NCI-H69 (cell line): ENCODE measurements at places on chromosomes 1 and 21.
A peak's percentile ranks its signal among the peaks of the same experiment; 100 is the strongest.

DNA sequence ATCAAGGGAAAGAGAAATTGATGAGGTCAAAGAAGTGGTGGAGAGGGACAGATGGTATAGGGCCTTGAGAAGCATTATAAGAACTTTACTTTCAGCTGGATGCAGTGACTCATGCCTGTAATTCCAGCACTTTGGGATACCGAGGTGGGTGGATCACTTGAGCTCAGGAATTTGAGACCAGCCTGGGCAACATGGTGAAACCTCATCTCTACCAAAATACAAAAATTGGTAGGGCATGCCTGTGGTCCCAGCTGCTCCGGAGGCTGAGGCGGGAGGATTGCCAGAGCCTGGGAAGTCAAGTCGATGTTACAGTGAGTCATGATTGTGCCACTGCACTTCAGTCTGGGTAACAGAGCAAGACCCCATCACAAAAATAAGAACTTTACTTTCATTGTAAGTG lies 5.7 kb downstream of the TMEM50A start:
- DNase-seq, result no peak

GRCh38 chr1:183360473-183360872 lies 57.7 kb downstream of the NMNAT2 start:
- peak; percentile 41 for DNase-seq

- peak; percentile 17 for DNase-seq
Observed at GRCh38 chr1:72637593-72637992, 355.3 kb upstream of the NEGR1 start.

DNA sequence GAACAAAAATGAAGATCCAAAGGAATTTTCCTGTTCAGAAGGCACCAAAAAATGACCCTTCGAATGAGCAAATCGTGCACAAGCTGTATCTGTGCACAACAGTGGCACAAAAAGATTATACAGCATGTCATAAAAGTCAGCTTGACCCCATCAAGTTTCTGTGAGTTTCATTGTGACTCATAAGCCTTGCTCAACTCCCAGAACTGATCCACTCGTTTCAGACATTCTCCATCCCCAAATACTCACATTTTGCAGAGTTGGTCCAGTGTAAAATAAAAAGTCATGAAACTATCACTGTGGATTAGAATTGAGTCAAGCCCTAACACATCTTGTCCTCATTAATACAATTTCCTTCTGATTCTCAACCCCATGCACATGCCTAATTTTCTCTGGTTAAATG lies 174.7 kb upstream of the PKN2 start:
- no peak for DNase-seq

- peak; percentile 92 for DNase-seq
Observed at GRCh38 chr1:183185941-183186490, at the start of gene LAMC2. Gene LAMC2, plus strand, starts transcription at chr1:183186264. Its CDS starts 89 bp downstream, at chr1:183186353.

GRCh38 chr1:159944623-159945455 lies 574 bp downstream of the IGSF9 start:
- peak; percentile 84 for DNase-seq

DNA sequence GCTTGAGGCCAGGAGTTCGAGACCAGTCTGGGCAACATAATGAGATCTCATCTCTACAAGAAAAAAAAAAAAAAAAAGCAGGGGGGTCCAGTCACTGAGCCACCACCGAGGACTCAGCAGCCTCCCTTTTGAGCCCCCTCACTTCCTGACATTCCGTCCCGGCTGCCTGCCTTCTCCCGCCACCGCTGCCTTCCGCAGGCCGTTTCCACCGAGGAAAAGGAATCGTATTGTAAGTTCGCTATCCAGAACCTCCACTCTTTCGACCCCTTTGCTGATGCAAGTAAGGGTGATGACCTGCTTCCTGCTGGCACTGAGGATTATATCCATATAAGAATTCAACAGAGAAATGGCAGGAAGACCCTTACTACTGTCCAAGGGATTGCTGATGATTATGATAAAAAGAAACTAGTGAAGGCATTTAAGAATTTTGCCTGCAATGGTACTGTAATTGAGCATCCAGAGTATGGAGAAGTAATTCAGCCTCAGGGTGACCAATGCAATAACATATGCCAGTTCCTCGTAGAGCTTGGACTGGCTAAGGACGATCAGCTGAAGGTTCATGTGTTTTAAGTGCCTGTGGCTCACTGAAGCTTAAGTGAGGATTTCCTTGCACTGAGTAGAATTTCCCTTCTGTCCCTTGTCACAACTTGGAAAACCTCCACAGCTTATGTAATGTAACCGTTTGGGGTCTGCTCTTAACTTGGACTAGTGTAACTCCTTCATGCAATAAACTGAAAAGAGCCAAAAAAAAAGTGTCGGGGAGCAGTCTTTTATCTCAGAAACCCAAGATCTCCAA lies 55.6 kb downstream of the GLUL start:
- DNase-seq, result no peak

GRCh38 chr1:117612517-117613248 lies 6.8 kb downstream of the TENT5C start:
- DNase-seq, result no peak

DNA sequence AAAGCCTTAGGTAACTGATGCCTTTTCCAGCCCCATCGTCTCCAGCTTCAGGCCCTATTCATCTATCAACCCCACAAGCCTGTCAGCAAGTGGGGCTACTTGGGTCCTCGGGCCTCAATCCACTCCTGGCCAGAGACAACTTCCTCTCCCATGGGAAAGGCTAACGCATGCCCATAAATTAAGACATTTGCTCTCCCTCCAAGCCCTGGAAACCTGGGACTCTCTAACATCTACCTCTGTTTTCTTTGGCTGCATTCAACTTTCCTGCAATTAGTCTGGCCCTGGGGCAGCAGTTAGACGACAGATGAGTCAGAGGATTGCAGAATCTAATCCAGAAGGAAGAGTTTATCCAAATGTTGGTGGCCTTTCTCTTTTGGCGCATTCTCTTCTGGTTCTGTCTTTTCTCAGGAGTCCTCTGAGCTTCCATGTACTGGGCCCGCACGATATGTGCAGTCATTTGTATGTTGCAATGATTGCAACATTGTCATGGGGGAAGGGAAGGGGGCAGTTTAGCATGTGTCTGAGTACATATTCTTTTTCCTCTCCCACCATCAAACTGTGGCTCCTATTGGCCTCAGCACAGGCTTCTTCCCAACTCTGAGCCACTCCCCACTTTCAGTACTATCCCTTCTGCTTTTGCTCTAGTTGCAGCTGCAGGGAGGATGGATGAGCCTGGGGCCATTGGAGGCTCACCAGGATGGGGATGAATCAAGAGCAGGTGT lies 54.4 kb downstream of the NAV1 start:
- peak; percentile 92 for DNase-seq

DNA sequence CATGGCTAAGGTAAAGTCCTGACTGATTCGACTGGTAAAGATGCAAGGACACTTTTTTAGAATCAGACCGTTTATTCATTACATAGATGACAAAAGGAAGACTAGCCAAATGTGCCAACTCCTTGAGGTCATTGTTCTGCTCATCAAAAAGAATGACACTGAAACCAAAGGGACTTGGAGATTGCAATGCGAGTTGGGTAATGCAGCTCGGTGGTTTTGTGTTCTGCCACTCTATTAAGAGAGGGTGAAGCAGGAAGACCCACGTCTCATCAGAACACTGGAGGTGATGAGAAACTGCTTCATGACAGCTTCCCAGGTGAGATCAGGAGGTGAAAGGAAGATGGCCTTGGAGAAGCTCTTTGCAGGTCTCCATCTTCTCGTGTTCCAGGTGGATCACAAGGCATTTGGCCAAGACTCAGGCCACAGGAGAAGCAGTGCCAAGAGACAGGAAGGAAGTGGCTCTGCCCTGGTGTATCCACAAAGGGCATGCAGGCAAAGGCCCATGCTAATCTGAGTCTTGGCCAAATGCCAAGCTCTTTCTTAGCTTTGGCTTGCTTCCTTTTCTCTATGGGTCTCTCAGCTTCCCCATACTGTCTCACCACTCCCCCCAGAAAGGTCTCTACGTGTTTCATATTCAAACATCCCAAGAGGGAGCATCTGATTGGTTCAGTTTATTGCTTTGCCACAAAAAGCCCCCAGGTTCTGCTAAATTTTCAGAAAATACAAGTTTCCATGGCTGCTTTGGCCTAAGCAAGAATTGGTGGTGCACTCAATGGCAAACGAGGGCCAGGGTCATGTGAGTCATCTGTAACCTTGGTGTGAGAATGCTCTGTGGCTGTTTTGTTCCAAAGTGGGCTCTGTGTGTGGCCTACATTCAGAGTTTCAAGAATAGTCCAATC lies 5.7 kb upstream of the CCT8 start:
- DNase-seq, result peak; percentile 56

- no peak for DNase-seq
Observed at GRCh38 chr1:53370369-53370961, 42.6 kb upstream of the LRP8 start.

- DNase-seq, result peak; percentile 84
Observed at GRCh38 chr1:12229835-12230548, at the start of gene VPS13D. Gene VPS13D, plus strand, starts transcription at chr1:12230030. Its CDS starts 4,237 bp downstream, at chr1:12234267.

DNA sequence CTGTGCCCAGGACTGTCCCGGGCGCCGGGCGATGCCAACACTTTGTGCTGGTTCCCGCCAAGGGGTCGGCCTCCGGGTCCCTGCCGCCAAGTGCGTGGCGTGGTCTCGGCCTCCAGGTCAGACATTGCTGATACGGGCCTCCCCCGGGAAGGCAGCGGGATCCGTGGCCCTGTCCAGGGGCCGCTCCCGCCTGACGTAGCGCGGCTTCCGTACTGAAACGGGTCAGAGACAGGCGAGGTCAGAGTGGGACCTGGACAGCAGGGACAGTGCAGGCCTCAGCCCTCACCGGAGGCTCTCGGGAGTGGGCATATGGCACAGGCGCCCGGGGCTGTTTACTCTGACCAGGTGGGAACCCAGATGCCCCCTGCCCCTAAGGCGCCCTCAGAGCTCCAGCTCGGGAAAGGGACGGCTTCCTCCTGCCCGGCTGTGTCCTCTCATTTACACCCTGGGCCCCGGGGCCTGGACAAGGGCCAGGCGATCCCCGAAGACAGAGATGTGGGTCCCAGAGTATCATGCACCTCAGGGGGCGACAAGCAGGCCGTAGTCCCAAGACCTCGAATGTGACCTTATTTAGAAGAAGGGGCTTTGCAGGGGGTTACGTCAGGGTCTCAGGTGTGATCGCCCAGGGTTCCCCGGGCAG lies 8.8 kb upstream of the RNF223 start:
- no peak for DNase-seq

DNA sequence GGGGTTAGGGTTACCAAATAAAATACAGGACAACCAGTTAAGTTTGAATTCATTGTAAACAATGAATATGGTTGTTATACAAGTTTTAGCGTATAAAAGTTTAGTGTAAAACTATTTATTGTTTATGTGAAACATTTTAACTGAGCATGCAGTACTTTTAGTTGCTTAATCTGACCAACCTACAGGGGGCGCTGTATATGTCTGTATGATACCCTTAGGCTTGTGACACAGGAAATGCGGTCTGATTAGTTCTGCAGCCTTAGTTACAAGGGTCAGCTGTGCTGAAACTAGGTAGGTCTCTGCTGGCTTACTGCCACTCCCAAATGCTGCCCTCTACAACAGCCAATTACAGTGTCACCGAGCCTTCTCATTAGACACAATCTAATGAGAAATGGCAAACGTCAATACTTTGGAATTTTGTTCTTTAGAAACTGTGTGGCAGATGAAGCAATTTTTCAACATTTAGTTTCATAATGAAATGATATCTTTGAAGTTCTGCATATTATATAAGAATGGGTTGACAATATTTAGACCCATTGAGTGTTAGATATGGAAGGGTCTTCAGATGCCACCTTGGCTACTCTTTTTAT lies 56.2 kb downstream of the NTNG1 start:
- peak; percentile 94 for DNase-seq

- DNase-seq, result no peak
Observed at GRCh38 chr1:51303315-51303714, 27.0 kb downstream of the TTC39A start.

DNA sequence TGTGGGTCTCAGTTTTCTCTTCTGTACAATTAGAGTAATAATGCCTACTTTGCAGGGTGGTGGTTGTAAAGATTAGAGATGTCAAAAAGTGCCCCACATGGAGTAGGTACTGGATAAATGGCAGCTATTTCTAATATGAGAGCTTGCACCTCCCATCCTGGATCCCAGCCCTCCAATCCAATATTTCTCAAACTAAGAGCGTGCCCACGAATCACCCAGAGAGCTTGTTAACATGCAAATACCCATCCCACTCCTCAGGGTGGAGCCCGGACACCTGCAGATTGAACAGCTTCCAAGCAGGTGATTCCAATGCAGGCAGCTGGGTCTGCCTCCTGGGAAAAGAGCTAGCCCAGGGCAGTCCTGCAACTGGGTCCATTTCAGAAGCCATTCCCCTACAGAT lies 33.0 kb downstream of the LRRN2 start:
- DNase-seq, result peak; percentile 84

- DNase-seq, result no peak
Observed at GRCh38 chr1:218771931-218772330, 401.7 kb upstream of the LYPLAL1 start.

DNA sequence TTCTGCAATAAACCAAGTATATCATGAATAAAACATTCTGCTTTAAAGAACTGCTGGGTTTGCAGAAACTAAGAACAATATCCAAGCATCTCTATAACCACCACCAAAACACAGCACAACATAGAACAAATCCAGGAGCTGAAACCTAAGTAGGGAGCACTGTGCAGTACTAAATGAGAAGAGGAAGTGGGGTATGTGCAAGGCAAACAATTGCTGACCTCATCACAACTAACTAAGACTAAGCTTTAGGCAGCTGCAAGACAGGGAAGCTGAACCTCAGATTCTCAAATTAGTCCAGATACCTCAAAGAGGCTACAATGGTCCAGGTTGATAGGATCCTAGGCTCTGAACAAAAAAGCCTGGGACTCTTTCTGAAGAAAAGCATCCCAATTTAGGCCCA lies 172.6 kb downstream of the SLC44A5 start:
- DNase-seq, result no peak

GRCh38 chr1:242086093-242086492 lies 87.2 kb upstream of the MAP1LC3C start:
- no peak for DNase-seq

GRCh38 chr1:214552174-214552608 lies 789 bp upstream of the PTPN14 start:
- peak; percentile 42 for DNase-seq
